Inflammatory macrophage treated with lipopolysaccharide for 4 hours (primary cell): ENCODE measurements at places on chromosomes 6 and 20.

GRCh38 chr6:106370639-106371038, 10.1 kb downstream of the CRYBG1 start:
- no peak for DNase-seq

DNA sequence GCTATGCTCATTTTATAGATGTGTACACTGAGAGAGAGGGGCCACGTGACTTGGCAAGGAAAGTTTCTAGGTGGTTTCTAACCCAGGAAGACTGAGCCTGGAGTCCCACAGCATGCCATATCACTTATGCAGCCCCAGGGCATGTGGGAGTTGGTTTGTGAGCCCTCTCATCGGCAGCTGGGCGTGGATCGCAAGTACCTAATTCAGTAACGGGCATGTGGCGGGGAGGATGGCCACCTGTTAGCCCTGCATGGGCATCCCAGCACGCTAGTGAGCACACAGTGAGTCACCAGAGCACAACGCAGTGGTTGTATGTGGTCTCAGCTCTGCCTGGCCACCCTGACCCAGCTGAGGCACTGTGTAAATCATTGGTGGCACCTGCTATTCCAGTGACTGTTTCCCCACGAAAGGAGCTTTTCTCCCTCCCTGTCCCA, 88.3 kb downstream of the NINL start:
- DNase-seq, result no peak

DNA sequence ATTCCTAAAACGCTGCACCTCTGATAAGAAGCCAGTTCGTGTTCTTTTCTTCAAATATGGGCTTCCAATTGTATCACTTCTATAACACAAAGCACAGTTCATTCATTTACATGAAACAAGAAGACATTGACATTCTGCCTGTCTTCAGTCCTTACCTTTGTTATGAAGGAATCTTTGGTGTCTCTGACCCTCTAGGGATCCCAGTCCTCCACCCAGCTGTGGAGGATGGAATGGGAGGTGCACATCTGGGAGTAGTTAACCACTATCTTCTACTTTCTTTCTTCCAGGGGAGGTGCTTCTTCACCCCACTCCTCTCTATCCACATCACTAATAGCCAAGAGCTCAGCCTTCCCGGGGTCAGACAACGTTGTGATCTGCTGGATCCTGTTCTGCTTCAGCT, 233.4 kb downstream of the CDC5L start:
- DNase-seq, result no peak

- peak; percentile 17 for DNase-seq
Observed at GRCh38 chr20:44901974-44902373, 7.9 kb upstream of the PABPC1L start.

GRCh38 chr6:72316675-72317380, 305.0 kb upstream of the KCNQ5 start:
- no peak for DNase-seq

GRCh38 chr20:7695051-7695495, 245.2 kb downstream of the HAO1 start:
- DNase-seq, result no peak
